ENCODE measurements at places on chromosomes 1 and 21.

GRCh38 chr1:39214998-39215873, 10.7 kb downstream of the MACF1 start:
- DNase-seq: no peak

GRCh38 chr1:85502625-85503083, 37.7 kb upstream of the DDAH1 start:
- DNase-seq: no peak

- no peak for DNase-seq
Measured at GRCh38 chr1:205576011-205576410, 55.8 kb downstream of the ELK4 start.

DNA sequence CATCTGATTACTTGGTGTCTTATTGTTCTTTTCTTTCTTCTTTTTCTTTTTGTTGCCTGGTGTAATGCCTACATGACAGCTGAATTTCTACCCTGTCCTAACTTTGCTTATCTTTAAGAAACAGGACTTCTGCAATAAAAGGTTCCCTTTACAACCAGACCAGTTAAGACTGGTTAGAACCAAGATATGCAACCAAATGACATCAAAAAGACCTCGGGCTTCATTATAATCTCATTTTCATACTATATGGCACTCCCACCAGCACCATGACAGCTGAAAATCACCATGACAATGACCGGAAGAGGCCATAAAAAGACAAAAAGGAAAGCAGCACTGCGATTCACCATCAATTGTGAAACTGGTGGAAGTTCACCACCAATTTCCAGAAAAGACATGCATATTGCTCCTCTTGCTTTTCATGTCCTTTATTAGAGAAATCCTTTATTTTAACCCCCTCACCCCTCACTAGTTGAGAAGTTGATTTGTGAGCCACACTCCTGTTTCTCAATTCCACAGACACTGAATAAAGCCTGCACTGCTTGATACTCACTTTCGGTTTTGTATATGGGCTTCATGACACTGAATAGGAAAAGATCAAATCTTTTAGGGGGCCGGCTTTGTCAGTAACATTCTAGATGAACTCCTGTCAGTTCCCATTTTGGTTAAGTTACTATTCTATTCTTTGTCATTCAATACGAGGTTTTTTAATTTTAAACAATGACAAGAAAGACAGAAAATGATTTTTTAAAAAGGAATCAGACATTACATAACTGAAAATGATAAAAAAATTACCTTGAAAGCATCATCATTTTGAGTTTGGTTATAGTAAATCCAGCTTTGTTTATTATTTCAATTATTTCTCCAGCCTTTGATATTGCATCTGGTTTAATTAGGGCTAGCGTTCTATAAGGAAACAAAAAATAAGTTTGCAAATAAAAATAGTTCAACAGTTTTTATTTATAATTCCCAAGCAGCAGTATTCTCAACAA, 58.1 kb downstream of the NME7 start:
- DNase-seq: no peak
